Retinal pigment epithelial cell (primary cell): ENCODE measurements at places on chromosomes 2 and 18.

GRCh38 chr2:101773137-101773536 lies 75.6 kb downstream of the MAP4K4 start:
- DNase-seq, result no peak

DNA sequence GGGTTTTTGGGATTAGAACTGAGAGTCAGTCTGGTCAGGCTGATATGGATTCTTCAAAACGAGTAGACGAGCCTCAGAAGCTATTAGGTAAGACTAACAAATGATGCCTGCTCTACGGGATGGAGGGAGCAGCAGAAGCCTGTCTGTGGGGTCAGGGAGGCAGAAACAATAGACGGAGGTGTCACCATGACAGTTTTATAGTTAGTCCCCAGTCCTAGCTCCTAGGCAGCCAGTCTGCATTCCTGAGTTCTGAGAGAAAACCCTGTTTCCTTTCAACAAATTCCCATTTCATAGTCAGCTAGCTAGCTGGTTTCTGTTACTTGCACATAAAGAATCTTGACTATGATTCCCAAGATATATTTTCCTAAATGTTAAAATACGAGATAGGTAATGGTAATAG lies 542.1 kb downstream of the PID1 start:
- no peak for DNase-seq

GRCh38 chr18:63974991-63975390 lies 5.1 kb downstream of the SERPINB8 start:
- DNase-seq, result no peak

GRCh38 chr18:64253222-64253621 lies 104.3 kb upstream of the LINC00305 start:
- DNase-seq, result no peak

DNA sequence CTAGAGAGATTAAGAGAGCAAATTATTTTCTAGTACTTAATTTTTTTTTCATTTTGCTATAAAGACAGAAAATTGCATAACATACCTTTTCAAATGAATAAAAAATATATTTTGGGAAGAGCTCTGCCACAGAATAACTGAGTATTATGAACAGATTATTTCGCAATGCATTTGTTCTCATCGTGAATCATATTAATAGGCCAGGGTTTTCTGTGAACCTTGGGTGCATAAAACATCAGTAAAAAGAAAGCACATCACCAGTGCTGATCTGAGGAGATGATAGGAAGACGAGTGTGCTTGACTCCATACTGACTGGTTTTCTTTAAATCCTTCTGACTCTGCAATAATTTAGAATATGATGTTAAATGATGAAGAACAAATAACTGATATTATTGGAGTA lies 409.1 kb downstream of the CPS1 start:
- DNase-seq, result no peak

- DNase-seq, result no peak
Measured at GRCh38 chr2:63346411-63346810, 241.9 kb downstream of the WDPCP start.
